ENCODE measurements at places on chromosomes 2 and 18. TPM values are rescaled to one million over a fixed set of nuclear protein-coding genes. Genes with fewer than 3 reads are reported as not detected.

The SERPINB11 gene
- not detected for total RNA-seq

The PRKRA gene
- 34.3 TPM for total RNA-seq

The C2orf72 gene
- not detected for total RNA-seq

DNA sequence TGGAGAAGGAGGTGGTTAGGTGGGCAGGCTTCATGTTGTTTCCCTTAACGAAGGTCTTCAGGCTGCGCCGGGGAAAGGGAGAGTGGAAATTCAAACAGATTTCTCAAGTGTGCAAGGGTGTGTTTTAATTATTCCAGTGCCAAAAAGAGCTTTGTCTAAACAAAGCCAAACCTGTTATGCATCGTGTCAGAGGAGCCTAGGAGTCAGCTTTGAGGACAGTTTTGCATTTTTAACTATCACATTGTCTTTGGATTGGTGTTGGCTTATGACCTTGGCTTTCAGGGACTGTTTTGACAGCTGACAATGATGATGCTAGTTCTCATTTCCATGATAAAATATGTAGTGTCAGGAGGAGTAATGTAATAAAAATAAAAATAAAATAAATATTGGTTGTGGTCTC lies 144.8 kb downstream of the LDLRAD4 start:
- no peak for DNase-seq

GRCh38 chr2:54775710-54776109 lies 52.2 kb downstream of the EML6 start:
- DNase-seq, result no peak

- DNase-seq, result no peak
Observed at GRCh38 chr2:72973137-72973535, 55.8 kb downstream of the EMX1 start.

DNA sequence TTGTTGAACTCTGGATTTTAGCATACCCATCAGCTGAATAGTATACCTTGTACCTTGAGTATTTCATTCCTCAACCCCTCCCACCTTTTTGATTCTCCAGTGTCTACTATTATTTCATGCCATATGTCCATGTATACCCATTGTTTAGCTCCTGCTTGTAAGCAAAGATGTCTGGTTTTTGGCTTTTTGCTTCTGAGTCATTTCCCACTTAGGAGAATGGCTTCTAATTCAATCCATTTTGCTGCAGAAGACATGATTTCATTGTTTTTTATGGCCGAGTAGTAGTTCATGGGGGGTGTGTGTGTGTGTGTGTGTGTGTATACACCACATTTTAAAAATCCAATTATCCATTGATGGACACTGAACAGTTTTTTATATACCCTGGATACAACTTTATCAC lies 24.3 kb upstream of the MOCOS start:
- no peak for DNase-seq
